ENCODE measurements at places on chromosomes 12 and 14. TPM values are rescaled to one million over a fixed set of nuclear protein-coding genes. Genes with fewer than 3 reads are reported as not detected.

The HOXC12 gene
- total RNA-seq: 5.1 TPM

The P2RX2 gene
- total RNA-seq: 1.2 TPM

The FBLN5 gene
- 0.23 TPM for total RNA-seq

The HOXC10 gene
- total RNA-seq: 154 TPM

The NEDD8 gene
- 155 TPM for total RNA-seq

The SPRING1 gene
- 71.1 TPM for total RNA-seq

The OR6C2 gene
- total RNA-seq: not detected

The SLC17A8 gene
- total RNA-seq: not detected

DNA sequence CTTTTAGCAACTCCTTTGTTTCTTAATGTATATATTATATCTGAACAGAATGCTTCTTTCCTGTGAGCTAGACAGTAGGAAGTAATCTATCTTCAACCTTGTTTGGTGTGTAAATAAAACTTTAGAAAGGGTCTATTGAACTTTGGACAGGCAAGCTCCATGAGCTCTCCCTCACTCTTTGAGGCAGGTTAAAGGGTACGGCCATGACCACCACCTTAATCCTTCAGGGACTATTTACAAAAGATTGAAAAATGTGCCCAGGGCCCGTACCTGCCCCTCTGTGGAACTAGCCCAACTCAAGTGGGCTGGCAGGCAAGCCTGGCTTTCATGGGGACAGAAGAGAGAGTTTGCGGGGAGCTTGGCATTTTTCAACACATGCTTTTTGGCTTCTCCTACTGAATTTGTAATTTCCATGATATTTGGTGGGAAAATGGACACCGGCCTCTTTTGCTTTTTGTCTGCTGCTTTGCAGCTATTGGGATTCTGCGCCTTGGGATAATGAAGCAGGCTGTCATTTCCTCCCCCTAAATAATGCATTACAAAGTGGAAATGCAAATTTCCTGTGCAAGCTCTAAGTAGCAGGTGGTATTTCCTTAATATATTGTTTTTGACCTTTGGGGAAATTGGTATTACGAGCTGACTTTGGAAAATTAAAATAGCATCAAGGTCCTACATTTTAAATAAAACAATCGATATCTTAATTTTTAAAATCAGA is 106.0 kb downstream of the HMGA2 start:
- no peak for DNase-seq

DNA sequence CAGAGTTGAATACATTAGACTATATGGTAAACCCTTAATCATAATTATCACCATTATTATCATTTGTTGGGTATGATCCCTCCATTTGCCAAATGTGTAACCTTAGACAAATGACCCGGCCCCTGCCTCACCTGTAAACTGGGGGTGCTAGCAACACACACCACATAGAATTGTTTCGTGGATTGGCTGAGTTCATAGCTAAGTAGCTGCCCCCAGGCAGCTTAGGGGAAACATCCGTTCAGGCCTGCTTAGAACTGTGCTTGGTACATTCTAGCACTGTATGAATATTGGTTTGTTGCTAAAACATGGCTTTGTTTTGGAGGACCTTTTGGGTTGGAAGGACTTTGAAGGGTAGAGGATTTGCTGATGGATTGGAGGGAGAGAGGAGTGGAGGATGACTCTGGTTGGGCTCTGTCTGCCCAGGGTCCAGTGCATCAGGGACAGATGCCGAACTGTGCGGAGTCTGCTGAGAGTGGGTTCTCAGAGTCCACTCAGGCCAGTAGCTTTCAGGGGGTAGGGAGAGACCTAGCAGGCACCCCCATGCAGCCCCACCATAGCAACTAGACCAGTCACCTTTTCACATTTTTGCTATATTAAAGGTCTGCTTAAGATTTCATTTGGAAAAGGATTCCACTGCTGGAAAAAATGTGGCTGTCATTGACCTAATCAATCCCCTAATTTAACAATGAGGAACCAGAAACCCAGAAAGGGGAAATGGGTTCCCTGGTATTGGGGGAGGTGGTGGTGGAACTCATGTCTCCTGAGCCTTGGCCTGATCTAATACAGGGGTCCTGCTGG is 2.2 kb downstream of the RIN3 start:
- DNase-seq: no peak

DNA sequence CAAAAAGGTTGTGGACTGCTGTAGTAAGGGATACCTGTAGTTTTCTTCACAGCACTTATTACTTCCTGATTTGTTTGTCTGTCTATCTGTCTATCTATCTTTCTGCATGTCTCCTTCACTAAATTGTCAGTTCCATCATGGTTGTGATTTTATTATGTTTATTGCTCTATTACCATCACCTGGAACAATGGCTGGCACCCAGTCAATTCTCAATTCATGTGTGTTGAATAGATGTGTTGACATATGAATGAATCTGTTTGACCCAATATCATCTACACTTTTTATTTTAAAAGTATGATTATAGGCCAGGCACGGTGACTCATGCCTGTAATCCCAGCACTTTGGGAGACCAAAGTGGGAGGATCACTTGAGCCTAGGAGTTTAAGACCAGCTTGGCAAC is 224.4 kb downstream of the NUBPL start:
- DNase-seq: no peak

- DNase-seq: no peak
Observed at GRCh38 chr12:69533844-69534243, 51.4 kb upstream of the CCT2 start.

GRCh38 chr14:68401317-68401716 is 391.6 kb downstream of the ZFP36L1 start:
- DNase-seq: no peak

GRCh38 chr14:89892953-89893352 is 61.6 kb downstream of the EFCAB11 start:
- DNase-seq: no peak

DNA sequence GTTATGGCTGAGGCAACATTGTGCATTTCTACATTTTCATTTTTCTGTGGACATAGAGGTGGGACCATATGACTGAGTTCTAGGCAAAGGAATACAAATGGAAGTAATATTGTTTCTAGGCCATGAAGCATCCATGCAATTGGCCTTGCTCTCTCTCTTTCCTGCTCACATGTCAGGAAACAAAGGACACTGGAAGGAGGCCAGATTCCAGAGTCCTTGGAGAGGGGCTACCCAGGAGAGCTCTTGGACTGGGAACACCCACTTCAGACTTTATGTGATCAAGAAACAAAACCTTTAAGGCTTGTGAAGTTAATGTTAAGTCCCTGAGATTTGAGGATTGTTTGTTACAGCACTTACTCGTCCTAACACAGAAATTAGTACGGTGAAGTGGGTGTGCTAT is 32.8 kb downstream of the PDZRN4 start:
- DNase-seq: no peak

DNA sequence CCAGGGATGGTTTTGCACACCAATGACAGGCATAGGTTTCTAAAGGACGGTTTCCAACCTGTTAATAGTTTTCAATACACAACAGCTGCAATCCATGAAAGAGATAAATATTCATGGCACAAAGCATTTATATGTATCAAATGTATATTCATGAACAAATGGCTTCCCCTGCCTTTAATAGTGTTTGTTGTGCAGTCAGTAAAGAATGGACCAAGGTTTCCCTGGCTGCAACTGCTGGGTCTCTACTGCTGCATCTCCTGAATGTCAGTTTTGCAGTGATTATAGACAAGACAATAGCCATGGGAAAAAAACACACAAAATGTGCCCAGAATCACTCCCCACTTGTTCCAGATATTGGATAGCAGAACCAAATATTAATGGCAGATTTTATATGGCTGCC is 284.1 kb downstream of the BTG1 start:
- no peak for DNase-seq

DNA sequence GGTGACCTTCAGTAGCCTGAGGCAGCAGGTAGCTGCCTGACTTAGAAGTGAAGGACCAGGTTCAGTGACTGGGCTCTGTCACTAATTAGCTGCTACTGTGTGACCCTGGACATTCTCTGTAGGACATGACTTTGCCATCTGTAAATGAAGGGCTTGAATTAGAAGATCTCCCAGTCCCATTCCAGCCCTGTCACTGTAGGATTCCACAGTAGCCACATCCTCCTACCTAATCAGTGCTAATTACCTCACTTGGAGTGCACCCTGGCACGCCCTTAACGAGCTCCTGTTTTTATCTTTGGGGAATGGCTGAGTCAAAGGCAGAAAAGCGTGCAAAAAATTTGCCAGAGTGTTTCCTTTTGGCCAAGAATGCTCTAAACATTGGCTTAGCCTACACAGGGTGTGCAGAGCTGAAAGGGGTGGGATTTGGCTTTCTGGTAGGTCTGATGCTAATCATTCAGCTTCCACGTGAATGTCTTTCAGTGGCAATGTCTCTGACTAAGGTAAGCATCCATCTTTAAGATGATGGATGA is 6.8 kb downstream of the NTF3 start:
- no peak for DNase-seq

DNA sequence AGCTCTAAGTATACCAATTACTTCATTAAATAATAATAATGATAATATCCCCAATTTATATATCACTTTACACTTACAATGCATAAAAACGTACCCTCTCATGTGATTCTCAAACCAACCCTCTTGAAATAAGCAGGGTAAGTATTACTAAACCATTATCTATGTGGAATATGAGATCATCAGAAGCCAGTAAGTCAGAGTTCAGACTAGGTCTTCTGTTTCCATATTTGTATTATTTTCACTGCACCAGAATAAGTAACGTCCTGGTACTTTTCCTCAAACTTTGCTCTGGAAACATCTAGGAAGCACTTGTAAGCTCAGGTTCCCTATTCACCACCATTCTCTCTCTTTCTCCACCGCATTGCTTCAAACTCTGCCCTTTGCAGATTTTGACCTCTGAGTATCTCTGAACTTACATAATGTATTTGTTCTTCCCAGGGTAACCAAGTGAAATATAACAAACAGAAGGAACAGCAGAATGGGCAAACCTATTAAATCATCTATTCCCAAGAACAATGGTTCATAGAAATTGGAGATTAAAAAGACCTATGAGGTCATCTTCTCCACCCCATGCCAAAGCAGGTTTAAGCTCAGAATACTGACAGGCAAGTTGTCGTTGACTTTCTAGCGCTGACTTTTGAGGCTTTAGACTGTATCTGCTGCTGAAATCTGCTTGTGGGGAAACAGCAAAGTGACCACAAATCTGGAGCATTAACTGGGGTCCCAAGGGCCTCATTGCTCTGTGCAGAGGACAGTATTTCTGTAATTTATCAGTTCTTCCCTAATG is 161.3 kb upstream of the FAR2 start:
- no peak for DNase-seq

DNA sequence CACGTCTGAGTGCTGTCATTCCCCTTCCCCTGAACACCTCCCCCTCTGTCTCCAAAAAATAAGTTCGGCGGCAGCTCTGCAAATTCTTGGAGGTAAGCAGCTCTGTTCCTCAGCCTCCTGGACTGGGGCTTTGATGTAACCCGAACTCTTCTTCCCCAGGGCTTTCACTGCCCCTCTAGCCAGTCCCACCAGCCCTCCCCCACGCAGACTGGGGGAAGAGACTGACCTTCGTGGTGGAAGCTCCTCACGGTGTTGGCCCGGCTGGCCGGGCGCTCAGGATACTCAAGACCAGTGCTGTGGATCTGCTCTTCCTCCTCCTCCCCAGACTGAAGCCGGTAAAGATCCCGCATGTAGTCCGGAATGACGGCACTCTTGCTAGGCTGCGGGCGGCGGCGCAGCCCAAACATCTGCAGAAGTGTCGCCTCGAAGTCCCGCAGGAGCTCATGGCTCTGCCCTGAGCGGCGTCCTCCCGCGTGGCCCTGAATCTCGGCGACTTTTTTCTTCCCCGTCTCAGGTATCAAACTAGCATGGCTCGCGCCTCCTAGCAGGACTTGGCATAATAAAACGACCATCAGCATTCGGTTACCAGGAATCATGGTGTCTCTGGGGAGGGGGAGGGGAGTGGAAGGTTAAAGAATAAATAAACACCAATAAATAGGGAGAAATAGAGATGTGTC is 4.9 kb downstream of the BMP4 start:
- no peak for DNase-seq

DNA sequence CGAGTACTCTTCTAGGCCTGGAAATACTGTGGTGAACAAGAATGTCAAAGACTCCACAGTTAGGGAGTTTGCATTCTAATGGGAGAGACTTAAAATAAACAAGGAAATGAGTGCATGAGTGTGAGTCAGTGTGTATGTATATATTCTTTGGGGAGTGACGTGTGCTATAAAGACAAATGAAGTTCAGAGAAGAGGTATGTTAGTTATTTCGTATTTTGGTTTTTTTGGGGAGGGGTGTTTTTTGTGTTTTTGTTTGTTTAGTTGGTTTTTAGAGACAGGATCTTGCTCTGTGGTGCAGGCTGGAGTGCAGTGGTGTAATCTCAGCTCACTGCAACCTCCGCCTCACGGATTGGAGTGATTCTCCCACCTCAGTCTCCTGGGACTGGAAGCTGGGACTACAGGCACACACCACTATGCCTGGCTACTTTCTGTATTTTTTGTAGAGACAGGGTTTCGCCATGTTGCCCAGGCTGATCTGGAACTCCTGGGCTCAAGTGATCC is 74.3 kb downstream of the SRGAP1 start:
- DNase-seq: peak; percentile 77

DNA sequence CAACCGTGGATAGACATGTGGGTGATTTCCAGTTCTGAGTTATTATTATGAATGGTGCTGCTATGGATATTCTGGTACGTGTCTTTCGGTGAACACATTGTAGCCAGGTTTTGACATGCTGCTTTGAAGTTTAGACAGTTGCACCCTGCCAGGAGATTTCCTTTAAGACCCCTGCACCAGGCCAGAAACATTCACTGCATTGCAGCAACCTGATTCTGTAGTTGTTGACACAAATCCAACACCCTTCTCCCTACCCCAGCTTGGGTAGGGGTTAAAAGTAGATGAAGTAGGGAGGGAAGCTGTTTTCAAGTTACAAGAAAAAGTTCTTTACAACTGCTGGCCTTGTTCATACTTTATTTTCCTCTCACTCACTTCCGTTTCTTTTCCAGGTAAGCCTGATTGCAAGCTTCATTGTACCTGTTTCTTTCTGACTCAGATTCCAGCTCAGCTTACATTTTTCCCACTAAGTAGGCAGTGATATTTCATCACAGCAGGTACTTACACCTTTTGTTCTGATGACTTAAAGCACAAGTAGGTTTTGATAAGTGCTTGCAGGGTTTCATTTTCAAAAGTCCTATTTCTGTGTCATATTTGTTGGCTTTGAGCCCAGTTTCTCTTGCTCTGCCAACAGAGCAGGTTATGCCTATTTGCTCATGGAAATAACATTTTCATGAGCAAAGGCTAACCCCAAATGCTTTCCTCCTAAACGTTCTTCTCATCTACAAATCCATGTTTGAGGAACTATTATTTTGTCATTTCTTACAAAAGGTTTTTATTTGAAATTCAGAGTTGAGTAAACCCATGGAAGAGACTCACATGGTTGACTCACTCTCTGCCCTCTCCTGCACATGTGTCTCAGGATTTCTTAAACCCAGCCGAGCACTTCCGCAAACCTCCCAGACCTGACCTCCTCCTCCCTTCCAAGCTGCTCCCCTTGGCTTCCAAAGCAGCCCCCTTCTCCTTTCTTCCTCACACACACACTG is 12.1 kb upstream of the LTA4H start:
- DNase-seq: no peak

DNA sequence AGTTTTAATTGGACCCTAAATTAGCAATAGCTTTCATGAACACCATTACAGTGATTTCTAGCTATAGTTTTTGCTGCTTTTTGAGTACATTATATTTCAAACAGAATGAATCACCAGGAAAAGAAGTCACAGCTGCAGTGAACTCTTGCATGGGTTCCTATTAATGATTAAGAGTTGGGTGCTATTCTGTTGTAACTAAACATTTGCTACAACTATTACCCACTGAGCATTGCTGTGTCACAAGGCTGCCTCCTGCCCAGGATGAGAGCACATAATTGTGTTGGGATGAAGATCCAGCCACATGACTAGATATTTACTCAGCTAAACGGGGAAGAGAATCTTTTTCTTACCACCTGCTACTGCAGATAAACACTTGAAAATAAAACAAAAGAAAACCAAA is 152.7 kb downstream of the GXYLT1 start:
- DNase-seq: no peak
